ENCODE measurements at places on chromosomes 2 and 18.

- DNase-seq = no peak
These were observed 43.1 kb upstream of the KLHL14 start for GRCh38 chr18:32815881-32816280.

- no peak for DNase-seq
These were observed 12.4 kb downstream of the PCYOX1 start for GRCh38 chr2:70270323-70270722.

DNA sequence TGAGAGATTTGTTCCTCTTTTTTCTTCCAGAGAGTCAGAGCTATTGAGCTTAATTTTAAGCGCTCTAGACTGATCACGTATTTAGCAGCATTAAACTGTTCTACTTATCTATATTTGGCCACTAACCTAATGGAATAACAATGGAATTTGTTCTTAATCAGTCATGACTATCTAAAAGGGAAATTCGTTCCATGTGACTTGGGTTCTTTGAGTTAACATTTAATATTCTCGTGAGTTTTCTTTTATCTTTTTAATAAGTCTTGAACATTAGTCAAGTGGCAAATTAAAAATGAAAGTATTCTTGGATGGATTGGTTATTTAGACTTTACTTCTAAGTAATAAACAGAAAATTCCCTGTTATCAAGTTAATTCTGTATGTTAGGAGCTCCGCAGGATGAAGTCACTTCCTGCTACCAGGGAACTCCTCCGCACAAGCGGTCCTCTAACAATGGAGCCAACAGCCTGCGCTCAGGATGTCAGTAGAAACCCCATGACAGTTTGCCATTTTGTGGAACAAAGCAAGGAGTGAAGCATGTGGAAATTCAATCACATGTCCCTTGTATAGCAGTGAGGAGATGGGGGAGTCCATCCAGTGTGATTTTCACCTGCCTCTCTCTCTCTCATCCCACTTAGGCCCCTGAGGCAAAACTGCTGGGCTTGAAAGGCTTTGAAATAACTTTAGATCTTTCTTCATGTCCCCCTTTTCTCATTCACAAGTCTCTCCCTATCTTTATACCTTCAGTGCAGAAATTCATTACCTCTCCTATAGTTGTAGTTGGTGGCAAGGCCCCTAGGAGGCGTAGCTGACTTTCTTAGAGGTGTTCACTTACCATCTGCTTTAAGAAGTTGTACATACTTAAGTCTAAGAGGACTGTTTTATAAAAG is 138.1 kb downstream of the WDR7 start:
- DNase-seq = no peak

DNA sequence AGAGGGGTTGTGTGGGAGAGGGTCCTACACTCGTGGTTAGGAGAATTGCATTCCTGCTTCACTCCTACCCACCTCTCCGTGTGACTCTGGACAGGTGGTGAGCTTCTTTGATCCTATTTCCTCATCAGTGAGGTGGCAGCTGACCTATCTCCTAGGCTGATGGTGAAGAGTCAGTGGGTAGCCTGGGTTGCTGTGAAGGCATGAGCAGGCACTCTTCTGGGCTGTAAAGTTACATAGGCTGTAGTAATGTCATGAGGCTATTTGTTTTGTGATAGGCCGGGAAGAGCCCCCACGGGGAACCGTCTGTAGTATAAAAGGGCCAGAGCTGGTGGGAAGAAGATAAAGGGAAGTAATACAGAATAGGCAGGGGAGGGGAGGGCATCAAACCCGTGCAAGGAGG is 83.8 kb downstream of the TMEM247 start:
- no peak for DNase-seq

DNA sequence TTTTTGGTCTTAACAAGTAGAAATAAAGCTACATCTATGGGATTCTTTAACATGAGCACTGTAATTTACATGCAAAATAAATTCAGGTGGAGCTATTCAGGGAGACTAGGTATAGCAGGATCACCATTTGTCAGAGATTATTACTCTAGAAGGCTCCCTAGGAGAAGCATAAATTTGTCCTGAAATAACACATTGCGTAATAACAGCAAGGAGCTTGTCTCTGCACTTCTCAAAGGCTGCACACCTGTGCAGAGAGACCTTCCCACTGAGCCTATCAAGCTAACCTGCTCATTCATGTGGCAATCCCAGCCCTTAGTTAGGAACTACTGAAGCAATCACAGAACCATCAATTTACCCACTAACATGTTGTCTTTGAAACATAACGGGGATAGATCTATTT is 437.4 kb upstream of the MC4R start:
- no peak for DNase-seq

Measured in breast epithelium (tissue), 4 donors.